ENCODE measurements at places on chromosomes 13 and 19.

- DNase-seq, result no peak
These were observed 690 bp downstream of the HCN2 start for GRCh38 chr19:590396-590745.

DNA sequence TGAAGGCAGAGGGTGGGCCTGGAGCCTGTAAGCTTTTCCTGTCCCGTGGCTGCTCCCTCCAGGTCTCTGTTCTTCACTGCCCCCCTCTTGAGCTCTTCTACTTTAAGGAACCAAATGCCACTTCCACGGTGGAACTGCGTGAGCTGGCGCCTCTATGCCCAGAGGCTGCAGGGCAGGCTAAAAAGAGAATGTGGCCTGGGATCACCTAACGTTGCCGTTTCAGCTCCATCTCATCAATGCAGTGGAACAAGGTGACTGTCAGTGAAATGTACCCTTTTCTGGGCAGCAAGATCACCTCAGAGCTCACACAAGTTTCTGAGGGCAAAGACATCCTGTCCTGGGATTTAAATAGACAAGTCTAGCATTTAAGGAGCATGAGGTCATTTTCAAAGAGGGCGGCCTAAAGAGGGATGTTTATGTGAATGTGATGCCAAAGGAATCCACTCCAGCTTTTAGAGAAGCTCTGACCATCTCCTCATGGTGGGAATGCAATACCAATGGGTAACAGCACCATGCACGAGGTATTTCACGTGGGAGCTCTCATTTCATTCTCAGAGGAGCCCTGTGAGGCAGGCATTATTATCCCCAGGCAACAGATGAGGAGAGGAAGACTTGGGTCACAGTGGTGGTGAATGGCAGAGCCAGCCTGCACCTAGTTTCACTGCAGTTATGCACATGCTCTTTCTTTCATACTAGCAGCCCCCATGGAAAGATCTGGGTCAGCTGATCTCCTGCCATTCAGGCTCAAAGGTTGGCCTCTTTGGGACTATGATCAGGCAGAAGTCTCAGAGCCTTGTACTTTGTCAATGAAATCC, 39.3 kb downstream of the RGCC start:
- DNase-seq, result no peak

GRCh38 chr13:70923863-70924752, 815.9 kb upstream of the KLHL1 start:
- no peak for DNase-seq

DNA sequence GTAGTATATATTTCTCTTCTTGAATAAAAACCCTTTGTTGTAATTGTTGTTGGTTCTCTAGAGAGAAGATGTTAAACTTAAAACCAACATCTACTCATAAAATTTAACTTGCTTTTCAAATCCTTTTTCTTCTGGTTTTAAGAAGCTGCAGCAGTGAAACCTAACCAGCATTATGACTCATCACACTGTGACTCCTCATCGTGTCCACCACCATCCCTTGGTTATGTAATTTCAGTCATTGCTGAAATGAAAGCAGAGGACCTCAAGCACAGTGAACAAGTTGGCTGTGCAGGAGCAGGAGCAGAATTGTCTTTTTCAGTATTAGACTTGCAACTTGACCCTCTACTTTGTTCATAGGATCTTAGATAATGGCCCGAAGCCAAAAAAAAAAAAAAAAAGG, 64.9 kb upstream of the HTR2A start:
- DNase-seq, result no peak

GRCh38 chr19:389935-390289, 19.0 kb downstream of the C2CD4C start:
- DNase-seq, result no peak

- peak; percentile 90 for DNase-seq
These were observed 6.2 kb downstream of the SYT5 start for GRCh38 chr19:55173714-55174409.

- peak; percentile 86 for DNase-seq
These were observed 91.7 kb downstream of the SLC10A2 start for GRCh38 chr13:102974317-102975087.

GRCh38 chr13:104015646-104016396, 949.6 kb upstream of the SLC10A2 start:
- no peak for DNase-seq

- no peak for DNase-seq
These were observed 57.6 kb downstream of the RASA3 start for GRCh38 chr13:114074671-114075315.

GRCh38 chr19:38019396-38019724, 112.4 kb downstream of the SIPA1L3 start:
- DNase-seq, result no peak

DNA sequence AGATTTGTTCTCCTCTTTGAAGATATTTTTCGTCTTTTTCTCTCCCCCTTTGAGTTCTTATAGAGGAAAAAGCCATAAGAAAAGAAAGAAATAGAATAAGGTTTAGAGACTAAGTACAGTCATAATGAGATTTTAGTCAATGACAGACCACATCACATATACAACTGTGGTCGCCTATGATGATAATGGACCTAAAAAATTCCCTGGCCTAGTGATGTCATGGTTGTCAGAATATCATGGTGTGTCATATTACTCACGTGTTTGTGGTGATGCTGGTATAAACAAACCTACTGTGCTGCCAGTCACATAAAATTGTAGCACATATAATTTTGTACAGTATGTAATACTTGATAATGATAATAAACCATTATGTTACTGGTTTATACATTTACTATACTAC, 1096.1 kb downstream of the OLFM4 start:
- DNase-seq, result no peak

DNA sequence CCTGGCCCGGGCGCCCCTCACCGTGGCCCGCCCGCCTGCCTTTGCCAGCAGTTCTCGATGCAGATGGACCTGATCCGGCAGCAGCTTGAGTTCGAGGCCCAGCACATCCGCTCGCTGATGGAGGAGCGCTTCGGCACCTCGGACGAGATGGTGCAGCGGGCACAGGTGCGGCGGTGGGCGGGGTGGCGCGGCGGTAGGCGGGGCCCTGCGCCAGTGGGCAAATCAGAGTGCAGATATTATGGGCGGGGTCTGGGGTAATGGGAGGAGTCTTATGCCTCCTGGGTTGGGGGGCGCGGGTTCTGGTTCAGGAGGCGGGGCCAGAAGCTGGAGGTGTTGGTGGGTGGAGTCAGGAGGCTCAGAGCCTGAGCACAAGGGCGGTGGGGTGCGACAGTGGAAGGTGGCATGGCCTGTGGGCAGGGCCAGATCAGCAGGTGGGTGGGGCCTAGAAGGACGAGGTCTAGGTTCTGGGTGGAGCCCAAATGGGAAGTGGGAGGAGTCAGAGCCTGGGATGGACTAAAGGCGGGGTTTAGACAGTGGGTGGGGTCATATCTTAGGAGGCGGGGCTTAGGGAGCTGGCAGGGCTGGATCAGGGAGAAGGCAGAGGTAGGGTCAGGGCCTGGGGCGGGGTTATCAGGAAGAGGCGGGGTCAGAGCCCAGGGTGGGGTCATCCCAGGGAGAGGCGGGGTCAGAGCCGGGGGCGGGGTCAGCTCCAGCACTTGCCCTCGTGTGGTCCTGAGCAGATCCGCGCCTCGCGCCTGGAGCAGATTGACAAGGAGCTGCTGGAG, 5.6 kb downstream of the APC2 start:
- DNase-seq, result peak; percentile 85

GRCh38 chr13:81138353-81138980, 797.5 kb upstream of the SPRY2 start:
- DNase-seq, result no peak

DNA sequence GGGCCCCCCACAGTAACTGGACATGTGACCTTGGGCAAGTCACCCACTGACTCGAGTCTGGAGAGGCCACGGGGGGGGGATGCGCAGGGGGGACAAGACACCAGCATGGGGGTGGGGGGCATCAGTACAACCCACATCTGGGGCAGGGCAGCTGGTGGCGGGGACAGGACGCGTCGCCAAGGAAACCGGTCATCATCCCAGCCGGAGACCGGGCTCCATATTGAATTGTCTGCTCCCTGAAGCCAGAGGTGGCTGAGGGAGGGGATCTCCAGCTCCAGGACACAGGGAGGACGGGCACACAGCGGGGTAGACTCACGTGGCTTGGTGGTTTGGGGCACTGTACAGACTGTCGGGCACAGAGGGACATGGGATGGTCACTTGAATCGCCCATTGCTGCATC, 11.4 kb downstream of the ONECUT3 start:
- no peak for DNase-seq

- no peak for DNase-seq
These were observed 275.6 kb downstream of the KLF5 start for GRCh38 chr13:73334445-73334844.

GRCh38 chr13:33076001-33076992, 60.1 kb downstream of the KL start:
- DNase-seq, result no peak

DNA sequence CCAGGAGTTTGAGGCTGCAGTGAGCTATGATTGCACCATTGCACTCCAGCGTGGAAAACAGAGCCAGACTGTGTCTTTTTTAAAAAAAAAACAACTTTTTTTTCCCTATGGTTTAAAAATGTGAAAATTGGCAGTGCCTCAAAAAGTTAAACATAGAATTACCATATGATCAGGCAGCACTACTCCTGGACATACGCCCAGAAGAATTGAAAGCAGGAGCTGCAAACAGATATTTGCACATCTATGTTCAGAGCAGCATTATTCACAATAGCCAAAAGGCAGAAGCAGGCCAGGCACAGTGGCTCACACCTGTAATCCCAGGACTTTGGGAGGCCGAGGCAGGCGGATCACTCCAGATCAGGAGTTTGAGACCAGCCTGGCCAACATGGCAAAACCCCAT, 3.8 kb upstream of the RETN start:
- no peak for DNase-seq

DNA sequence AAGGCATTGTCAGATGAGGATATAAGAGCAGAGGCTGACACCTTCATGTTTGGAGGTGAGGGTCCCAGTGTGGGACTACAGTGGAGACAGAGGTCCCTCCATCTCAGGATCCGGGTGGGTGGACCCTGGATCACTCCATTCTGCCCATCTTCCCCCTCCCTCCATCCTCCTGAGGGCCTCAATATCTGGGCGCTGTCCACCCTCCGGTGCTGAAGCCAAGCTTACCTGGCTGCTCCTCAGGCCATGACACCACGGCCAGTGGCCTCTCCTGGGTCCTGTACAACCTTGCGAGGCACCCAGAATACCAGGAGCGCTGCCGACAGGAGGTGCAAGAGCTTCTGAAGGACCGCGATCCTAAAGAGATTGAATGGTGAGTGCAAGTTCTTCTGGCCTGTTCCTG, 11.9 kb downstream of the CYP4F12 start:
- DNase-seq, result no peak

DNA sequence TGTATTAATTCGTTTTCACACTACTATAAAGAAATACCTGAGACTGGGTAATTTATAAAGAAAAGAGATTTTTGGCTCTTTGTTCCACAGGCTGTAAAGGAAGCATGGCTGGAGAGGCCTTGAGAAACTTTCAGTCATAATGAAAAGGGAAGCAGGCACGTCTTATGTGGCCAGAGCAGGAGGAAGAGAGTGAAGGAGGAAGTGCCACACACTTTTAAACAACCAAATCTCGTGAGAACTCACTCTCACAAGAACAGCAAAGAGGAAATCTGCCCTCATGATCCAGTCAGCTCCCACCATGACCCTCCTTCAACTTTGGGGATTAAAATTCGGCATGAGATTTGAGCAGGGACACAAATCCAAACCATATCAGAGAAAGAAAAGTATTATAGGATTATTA, 1255.9 kb upstream of the MIR17HG start:
- DNase-seq, result no peak

- DNase-seq, result no peak
These were observed 408.3 kb downstream of the KLF5 start for GRCh38 chr13:73467125-73467524.

GRCh38 chr13:86757236-86757978, 913.8 kb upstream of the SLITRK5 start:
- DNase-seq, result no peak

GRCh38 chr13:54660277-54660676, 1631.7 kb downstream of the OLFM4 start:
- no peak for DNase-seq

DNA sequence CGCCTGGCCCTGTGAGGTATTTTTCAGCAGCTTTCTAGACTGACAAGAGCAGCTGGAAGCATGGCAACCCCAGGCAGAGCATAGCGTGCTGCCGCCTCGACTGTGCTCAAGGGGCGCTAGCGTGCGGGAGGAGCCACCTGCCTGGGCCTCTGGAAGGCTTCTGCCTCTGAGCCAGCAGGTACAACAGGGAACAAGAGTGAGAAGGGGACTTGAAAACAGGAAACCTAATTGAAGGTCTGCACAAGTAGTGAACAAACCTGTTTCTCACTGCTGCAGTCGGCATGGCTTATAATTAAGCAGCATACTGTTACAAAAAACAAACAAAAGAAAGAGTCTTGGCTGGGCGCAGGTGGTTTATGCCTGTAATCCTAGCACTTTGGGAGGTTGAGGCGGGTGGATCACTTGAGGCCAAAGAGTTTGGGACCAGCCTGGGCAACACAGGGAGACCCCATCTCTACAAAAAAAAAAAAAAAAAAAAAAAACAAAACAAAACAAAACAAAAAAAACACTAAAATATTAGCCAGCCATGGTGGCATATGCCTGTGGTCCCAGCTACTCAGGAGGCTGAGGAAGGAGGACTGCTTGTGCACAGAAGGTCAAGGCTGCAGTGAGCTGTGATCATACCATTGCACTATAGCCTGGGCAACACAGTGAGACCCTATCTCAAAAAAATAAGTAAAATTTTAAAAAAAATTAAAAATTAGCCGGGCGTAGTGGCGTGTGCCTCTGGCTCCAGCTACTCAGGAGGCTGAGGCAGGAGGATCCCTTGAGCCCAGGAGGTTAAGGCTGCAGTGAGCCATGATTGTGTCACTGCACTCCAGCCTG, 12.6 kb upstream of the GARRE1 start:
- peak; percentile 87 for DNase-seq

- DNase-seq, result no peak
These were observed 106.7 kb downstream of the OLFM4 start for GRCh38 chr13:53135301-53135700.

DNA sequence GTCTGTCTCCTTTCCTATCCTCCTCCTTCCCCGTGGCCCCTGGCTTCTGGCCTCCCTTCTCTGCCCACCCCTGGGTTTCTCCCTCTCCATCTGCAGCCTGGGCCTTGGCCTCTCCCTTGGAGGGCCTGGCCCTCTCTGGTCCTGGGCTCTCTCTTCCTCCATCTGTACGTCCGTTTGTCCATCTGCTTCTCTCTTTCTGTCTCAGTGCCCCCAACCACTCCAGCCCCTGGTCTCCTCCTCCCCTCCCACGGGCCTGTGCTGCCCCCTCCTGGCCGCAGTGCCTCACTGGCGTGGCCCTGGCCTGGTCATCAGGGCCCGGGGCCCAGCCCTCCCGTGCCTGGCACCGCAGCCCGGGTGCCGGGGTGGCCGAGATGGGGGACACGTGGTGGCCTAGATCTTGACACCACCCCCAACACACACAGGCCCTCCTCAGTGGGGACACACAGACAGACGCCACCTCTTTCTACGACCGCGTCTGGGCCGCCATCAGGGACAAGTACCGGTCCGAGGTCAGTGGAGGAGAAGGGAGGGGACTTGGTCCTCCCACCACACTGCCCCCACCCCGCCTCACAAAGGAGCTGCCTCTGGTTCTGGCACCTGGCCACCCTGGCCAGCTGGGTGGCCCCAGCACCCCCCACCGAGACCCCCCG, 11.3 kb downstream of the PRKCSH start:
- no peak for DNase-seq

- DNase-seq, result no peak
These were observed 1.7 kb downstream of the PCDH8 start for GRCh38 chr13:52846567-52847321.

Data from NCI-H526 (cell line).